HT1080 (cell line): ENCODE measurements at places on chromosomes 13 and 19. TPM values are rescaled to one million over a fixed set of nuclear protein-coding genes. Genes with fewer than 3 reads are reported as not detected.

DNA sequence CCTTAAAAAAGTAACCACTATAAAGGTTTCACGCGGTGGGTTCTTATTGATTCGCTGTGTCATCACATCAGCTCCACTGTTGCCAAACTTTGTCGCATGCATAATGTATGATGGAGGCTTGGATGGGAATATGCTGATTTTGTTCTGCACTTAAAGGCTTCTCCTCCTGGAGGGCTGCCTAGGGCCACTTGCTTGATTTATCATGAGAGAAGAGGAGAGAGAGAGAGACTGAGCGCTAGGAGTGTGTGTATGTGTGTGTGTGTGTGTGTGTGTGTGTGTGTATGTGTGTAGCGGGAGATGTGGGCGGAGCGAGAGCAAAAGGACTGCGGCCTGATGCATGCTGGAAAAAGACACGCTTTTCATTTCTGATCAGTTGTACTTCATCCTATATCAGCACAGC is 30.6 kb downstream of the FGF9 start:
- DNase-seq = no peak

DNA sequence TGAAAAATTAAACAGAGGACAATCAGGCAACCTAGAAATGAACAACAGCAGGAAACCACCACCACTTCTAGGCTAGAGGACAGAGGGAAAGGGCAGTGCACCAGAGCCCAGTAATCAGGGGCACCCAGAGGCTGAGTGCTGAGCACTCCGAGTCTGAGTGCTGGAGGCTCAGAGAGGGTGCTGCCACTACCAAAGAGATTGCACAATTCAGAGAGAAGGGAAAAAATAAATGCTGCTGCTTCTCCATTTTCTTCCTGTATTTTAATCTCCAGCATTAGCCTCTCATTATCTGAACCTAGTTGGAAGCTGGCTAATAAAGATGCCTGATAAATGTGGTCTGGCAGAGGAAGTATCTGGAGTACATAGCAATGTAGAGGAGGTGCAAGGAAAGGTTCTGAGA is 11.8 kb upstream of the ZNF175 start:
- no peak for DNase-seq

The KIR3DL2 gene
- total RNA-seq = not detected in 2 replicates

DNA sequence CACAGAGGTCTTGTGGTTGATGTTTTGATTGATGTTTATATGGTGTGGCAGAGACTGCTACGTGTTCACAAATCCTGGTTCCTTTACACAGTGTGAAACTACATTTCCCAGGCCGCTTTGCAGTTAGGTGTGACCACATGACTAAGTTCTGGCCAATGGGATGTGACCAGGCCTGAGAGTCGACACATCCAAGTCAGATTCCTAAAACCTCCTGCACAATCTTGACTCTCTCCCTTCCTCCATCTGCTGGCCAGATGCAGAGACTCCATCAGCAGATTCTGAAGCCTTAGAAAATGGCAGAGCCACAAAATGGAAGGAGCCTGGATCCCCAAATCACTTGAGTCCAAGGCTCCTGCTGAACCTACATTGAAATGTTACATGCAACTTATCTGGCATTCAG is 12.6 kb downstream of the CD37 start:
- peak; percentile 71 for DNase-seq

DNA sequence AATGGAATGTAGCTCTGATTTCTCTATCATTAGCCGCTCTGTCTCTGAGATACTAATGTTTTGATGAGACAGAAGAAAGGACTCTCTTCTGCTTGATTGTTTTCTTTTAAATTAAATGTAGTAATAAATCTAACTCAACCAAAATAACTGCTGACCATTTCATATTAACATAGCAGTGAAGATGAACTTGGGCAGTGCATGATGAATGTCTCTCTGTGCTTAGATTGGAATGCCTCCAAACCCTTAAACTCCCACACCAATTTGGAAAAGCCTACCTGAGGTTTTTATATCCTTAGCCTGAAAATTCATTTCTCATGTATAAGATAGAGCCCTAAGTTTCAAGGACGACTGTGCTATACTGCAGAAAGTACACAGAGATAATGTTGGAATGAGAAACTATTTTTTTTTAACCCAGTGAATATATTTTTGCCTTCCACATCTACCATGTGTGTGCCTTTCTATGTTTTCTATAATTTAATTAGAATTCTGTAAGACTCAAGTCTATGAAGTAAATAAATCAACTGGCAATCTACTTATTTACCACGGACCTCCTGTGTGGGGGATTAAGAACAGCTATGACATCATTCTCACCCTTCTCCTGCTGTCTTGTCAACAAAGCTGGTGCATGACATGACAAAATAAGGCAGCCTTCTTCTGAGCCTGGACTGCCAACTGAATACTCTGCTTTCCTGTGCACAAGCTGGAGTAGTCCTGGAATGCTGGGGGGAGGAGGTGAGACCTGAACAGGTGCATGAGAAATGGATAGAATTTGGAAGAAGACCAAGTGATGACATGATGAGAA is 155.5 kb downstream of the FGF9 start:
- no peak for DNase-seq

DNA sequence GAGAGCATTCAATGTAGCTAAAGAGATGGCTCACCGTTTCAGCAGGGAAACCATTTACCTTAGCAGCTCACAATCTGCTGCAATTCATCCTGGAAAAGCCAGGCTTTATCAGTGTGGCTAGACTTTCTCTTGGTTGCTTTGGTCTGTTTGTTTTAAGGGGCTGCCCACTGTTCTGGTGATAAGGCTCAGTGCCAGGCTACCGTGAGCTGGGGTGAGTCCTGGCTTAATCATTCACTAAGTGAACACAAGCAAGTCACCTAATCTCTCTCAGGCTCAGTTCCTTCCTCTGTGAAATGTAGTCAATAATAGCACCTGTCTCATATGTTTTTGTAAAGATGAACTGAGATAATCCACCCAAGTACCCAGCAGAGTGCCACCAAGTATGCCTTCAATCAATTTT is 229.0 kb downstream of the TEX29 start:
- no peak for DNase-seq

The EPSTI1 gene
- total RNA-seq = 0.08 and 0.20 TPM in 2 replicates

DNA sequence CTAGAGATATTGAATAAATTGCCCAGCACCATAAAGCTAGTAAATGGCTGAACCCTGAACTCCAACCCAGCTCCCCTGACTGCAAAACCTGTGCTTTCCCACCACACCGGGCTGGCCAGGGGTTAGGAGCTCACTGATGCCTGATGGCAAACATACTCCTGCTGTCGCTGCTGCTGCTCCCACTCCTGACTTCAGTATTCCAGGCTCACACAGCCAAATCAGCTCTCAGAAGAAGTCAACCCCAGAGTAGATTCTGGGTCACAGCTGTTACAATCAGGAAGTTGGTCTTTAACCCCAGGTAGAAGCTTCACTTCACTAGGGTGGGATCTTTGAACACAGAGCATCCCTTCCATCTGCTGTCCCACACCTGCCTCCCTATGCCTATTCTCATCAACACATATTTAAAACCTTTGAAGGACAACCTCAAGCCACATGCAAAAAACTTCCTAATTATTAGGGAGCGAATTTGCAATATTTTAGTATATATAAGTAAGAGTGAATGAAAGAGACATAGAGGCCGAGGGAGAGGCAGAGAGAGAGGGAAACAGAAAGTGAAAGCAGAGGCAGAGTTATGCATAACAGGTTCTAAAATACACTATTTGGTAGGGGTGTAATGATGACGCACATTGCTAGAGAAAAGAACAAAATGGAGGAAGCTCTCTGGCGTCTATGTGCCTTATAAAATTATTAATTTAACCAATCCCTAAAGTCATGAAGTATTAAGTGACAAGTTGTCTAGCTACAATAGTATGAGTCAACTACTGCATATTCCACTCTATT is 99.4 kb upstream of the SERP2 start:
- DNase-seq = peak; percentile 60

DNA sequence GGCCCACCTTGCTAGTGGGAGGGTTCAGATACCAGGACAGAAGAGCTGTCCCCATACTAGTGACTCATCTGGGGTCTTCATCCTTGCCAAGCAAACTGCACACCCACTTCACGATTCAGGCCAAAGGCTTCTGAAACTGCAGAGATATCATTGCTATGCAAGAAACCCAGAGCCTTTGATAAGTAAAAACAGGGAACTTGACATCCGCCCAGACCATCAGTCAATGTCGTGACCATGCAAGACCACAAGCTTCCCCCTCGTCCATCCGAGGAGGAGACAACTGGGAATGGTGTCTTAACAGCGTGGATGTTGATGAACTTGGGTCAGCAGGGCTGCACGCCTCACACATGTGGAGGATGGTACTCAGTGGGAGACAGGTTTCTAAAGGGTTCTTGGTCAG is 58.0 kb downstream of the ABCC4 start:
- no peak for DNase-seq

GRCh38 chr13:97356592-97356991 is 77.4 kb upstream of the RAP2A start:
- DNase-seq = no peak

DNA sequence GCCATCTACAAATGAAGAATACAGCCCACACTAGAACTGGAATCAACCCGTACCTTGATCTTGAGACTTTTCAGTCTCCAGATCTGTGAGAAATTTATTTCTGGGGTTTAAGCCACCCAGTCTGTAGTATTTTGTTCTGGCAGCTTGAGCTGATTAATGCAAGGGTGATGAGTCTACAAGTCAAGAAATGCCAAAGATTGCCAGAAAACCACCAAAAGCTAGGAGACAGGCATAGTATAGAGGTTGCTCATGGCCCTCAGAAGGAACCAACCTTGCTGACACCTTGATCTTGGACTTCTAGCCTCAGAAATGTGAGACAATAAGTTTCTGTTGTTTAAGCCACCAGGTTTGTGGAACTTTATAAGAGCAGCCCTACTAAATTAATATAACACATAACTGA is 428.2 kb upstream of the KLF12 start:
- DNase-seq = peak; percentile 27

The SLC1A6 gene
- not detected in 2 replicates for total RNA-seq

GRCh38 chr13:94246495-94246894 is 233.0 kb downstream of the DCT start:
- DNase-seq = no peak

DNA sequence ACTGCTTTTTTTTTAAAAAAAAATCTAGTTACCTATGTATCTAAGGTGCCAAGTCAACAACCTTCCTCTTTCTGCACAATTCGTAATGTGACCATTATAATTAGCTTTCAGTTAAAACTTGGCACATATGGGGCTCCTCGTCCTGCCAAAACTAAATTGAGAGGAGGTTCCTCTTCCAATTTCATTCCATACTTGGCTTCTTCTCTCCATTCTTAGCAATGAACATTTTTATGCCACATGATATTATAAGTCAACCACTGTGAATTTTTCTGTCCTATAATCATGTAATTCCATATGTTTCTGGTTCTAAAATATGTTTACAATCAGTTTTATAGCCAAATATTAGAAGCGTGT is 177.0 kb downstream of the DCLK1 start:
- DNase-seq = no peak

The ZSCAN4 gene
- not detected in 2 replicates for total RNA-seq

The ZNF540 gene
- total RNA-seq = not detected in 2 replicates

The MYDGF gene
- 76.3 and 76.6 TPM in 2 replicates for total RNA-seq

DNA sequence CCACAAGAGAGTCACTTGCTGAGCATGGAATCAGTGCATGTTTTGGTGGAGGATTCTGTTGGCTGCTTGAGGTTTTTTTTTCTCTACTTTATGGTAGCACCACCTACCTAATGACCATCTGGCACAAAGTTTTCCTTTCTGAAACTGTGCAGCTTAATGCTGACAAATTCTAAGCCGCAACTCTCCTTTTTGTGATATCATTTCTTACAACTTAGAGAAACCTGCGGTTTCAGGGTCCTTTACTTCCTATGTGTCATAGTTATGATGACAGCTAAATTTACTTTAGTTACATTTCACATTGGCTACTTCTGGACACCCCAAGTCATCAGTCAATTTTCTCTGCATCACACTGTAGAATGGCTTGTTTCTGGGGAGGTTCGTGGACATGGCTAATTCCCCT is 115.4 kb upstream of the TMTC4 start:
- DNase-seq = peak; percentile 77

GRCh38 chr13:37576601-37577000 is 22.0 kb downstream of the POSTN start:
- DNase-seq = no peak

GRCh38 chr13:40275155-40275554 is 391.3 kb downstream of the FOXO1 start:
- DNase-seq = no peak

DNA sequence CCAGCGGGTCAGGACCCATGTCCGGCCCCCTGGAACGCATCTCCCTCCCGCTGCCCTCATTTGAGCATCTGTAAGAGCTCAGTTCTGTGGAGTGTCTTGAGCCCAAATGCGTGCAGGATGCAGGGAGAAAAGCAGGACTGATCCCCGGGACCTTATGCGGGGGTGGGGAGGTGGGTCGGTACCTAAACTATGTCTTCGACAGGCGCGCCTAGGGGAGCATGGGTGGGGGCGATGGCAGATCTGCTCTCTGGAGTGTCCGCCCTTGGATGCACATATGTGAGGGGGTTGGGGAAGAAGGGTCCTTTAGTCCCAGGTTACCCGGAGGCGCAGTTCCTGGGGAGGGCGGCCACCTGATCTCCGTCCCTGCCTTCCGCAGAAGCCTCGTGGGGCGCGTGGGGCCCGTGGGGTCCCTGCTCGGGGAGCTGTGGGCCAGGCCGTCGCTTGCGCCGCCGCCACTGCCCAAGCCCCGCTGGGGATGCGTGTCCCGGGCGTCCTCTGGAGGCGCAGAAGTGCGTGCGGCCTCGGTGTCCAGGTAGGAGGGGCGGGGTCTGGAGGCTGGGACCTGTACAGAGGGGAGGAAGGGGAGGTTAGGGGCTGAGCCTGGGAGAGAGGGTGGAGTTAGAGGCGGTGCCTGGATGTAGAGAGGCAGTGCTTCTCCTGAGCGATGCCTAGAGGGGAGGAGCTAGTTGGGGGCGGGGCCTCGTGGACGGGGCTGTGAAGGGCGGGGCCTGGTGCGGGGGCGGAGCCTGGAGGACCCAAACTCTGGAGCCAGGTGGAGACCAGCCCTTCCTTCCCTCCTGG is 2.9 kb downstream of the CILP2 start:
- no peak for DNase-seq

DNA sequence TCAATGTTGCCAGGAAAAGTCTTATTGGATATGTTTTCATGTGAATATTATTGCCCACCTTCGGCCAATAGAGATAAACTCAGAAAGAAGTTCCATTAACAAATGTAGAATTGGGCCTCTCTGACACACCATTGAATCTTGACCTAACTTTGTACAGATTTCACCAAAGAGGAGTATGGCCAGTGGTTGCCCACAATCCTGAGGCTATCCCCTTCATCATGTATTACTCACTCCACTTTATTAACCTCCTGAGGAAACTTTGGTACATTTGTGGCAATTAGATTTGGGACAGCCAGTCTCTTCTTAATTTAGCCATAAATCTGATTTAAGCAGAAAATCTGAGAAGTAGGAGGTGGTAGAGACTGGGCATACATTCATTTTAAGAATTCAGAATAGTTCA is 53.3 kb upstream of the POSTN start:
- DNase-seq = peak; percentile 10

The CLDND2 gene
- not detected in 2 replicates for total RNA-seq
